Neural crest cell (in vitro differentiated cells): ENCODE measurements at places on chromosomes 7 and 10.

DNA sequence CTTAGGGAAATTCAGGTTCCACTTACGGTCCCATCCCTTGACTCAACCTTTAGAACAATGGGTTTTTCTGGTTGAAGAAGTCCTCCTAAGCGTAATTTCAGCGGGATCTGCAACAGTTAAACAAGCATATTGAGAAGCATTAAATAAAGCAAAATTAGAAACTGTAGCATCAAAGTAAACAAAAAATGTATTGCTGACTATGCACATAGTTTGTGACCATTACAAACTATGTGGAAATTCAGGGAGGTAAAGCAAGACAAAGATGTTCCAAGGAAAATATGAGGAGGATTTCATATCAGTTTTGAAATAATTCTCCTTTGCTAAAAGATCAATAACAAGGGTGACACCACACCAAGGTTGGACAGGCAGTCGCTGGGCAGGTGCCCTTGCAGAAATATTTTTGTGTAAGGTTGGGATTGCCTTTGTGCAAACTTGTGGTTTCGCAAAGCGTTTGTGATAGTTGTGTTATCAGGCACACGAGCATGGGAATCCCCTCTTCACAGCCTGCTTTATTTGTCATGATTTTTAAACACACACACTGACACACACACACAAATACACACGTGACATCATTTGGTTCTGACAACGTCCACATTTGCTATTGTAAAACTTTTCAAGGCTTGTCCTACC is 5.4 kb upstream of the CYP3A5 start:
- DNase-seq: no peak

- no peak for DNase-seq
Observed at GRCh38 chr7:35987016-35987415, 166.0 kb upstream of the EEPD1 start.

GRCh38 chr7:86653919-86654659 is 10.4 kb downstream of the GRM3 start:
- no peak for DNase-seq

- no peak for DNase-seq
Observed at GRCh38 chr10:48475943-48476278, 129.0 kb downstream of the ARHGAP22 start.

DNA sequence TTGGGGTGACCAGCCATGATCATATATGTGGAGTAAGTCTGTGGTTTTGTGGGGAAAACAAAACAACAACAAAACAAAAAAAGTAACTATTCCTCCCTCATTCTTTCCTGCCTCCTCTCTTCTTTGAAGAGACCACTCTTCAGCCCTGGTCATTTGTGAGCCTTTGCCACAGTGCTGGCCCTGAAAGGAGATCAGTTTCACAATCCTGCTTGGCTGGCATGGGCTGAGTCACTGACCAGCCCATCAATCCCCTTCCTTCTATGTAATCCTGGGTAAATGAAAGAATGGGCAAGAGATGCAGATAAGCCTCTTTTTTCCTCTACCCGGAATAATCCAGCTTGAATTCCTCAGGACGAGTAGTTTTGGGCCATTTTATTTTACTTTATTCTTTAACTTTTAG is 13.6 kb downstream of the CSTF2T start:
- DNase-seq: no peak

DNA sequence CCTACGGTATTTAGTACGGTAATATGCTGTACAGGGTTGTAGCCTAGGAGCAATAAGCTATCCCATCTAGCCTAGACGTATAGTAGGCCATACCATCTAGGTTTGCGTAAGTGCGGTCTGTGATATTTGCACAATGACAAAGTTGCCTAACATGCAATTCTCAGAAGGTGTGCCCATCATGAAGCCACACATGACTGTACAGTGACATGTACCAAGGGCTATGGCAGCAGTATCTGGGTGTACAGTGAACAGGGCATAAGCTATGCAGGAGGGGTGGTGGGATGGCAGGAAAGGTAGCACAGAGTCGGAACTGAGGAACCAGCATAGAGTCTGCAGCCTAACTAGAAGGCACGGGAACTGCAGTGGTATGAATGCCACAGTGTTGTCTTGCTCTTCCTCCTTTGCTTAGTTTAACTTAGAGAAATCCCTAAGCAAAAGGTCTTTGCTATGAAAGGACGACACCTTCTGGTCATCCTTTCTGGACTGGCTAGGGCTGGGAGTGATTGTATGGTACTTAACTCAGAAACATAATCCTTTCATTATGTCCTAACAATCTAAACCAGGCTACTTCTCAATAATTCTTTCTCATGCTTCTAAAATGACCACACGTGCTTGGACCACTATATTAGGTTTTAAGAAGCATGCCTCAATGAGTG is 93.5 kb downstream of the DYNC1I1 start:
- no peak for DNase-seq

DNA sequence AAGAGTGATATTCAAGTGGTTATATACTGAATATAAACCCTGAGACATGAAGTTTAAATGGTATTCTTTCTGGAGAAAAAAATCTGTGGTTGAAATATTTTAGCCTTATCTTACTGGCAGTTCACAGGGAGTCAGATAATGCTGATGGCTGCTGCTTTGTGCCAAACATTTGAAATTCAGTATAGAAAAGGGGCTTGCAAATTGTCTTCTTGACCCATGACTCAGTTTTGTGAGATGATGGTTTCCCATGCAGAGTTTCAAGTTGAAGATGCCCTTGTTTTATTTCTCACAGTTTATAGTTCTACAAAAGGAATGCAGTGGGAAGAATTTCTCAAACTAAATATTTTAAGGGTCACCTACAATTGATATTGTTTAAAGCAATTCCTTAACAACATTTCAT is 251.1 kb upstream of the MEOX2 start:
- DNase-seq: no peak

- no peak for DNase-seq
Observed at GRCh38 chr10:31103112-31103511, 71.4 kb upstream of the ZNF438 start.

- no peak for DNase-seq
Observed at GRCh38 chr7:22146961-22147512, 201.3 kb upstream of the CDCA7L start.

DNA sequence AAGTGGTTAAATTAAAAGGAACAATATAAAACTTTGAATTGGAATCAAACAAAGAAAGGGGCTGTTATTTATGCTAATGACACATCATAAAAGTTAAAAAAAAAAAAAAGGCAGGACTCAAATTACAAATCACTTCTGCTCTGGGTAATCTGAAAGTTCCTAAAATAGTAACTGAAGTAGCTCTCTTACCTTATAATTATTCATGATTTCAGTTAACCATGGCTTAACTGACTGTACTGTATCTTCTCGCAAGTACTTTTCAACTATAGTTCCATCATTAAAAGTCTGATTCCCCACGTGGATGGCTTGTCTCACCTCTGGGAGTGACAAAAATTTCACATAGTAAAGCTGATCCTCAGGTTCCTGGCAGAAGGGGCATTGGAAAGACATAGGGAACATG is 82.5 kb downstream of the CPVL start:
- DNase-seq: no peak

- no peak for DNase-seq
Observed at GRCh38 chr7:2710286-2710655, 22.3 kb downstream of the AMZ1 start.

GRCh38 chr7:22476824-22477223 is 23.2 kb downstream of the STEAP1B start:
- DNase-seq: no peak

GRCh38 chr7:158516524-158516923 is 71.1 kb downstream of the PTPRN2 start:
- DNase-seq: no peak

DNA sequence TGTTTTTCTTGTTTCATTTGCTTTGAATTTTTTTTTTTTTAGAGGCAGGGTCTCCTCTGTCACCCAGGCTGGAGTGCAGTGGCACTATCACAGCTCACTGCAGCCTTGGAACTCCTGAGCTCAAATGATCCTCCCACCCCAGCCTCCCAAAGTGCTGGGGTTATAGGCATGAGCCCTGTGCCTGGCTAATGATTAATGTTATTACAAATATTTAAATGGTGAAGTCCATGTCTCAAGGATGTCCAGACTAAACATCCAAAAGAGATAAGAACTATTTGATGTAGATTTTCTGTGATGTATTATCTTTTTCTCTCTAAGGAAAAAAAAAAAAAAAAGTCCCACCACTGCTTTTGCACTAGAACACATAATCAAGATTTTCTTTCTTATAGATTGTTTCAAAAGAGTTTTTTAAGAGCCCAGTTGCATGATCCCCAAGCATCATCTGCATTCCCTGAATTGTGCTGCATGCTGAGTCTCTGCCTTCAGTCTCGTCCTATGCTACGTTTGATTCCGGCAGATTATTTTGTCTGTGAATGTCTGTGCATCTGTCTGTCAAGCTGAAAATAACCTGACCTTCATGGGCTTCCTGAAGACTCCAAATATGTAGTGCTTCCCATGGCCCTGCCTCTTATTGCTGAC is 33.4 kb downstream of the MACROH2A2 start:
- no peak for DNase-seq
